ENCODE measurements at places on chromosomes 11 and 22. TPM values are rescaled to one million over a fixed set of nuclear protein-coding genes. Genes with fewer than 3 reads are reported as not detected.

DNA sequence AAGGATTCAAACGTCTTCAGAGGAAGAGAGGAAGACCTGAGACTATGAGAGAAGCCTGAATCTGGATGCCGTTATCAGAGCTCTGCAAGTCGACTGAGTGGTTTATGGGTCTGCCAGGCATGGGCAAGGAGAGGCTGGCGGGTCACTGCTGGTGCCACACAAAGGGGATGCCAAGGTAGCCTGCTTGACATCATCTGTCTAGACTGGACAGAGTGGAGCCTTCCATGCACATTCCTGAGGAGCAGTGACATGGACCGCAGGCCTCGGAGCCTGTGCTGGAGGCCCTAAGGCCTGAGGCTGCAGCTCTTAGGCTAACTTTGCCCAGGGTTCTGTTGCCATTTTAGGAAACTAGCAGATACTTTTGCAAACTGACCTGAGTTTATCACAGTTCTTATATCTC, 127.4 kb downstream of the WT1 start:
- no peaks in the 10 kb centered on the region for H3K4me1 ChIP-seq
- DNase-seq: no peak
- H3K36me3 ChIP-seq: no peaks in the 10 kb centered on the region
- peaks cover 9% of the 10 kb centered on the region for H3K27me3 ChIP-seq

The FAR1 gene
- polyA plus RNA-seq: 67.8 TPM

The SAA2 gene
- polyA plus RNA-seq: not detected

DNA sequence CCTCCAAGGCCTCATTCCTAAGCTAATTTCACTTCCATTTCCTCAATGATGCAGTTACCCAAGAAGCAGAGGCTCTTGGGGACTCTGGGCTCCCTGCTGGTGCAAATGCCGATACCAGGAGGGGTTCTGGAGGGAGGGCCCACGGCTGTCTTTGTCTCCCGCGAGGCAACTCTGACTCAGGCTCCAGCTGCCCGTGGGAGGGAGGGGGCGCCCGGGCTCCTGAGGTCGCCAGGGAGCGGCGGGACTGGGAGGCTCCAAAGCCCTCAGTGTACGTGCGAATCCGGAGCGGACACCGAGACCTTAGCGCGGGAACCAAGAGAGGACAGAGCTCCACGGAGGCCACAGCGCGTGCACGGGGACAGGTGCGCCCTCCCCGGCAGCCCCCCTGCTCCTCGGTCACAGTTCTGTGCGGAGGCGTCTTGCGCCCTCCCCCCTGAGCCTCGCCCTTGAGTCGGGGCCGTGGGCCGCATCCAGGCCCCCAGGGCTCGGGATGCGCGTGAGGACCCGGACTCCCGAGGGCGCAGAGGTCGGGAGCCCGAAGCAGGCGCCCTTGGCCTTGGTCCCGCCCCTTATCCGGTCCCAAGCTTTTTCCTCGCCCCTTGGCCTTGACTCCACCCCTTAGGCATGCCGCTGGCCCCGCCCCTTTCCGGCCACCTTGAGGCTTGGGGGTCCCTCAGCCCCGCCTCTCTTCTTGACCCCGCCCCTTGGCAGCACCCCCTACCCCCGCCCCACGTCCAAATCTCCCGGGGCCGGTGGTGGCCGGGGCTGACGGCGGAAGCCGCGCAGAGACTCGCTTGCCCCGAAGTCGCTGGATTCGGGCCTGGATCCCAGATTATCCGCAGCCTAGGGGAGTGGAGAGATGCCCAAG, 4.7 kb upstream of the SHISA8 start:
- H3K4me3 ChIP-seq: peak overlapping the region; percentile 46
- H3K27me3 ChIP-seq: peaks cover 66% of the 10 kb centered on the region
- DNase-seq: peak; percentile 53
- H3K27ac ChIP-seq: peak overlapping the region; percentile 42

The DNAJB13 gene
- polyA plus RNA-seq: 0.22 TPM

The GAL3ST1 gene
- 19.5 TPM for polyA plus RNA-seq

DNA sequence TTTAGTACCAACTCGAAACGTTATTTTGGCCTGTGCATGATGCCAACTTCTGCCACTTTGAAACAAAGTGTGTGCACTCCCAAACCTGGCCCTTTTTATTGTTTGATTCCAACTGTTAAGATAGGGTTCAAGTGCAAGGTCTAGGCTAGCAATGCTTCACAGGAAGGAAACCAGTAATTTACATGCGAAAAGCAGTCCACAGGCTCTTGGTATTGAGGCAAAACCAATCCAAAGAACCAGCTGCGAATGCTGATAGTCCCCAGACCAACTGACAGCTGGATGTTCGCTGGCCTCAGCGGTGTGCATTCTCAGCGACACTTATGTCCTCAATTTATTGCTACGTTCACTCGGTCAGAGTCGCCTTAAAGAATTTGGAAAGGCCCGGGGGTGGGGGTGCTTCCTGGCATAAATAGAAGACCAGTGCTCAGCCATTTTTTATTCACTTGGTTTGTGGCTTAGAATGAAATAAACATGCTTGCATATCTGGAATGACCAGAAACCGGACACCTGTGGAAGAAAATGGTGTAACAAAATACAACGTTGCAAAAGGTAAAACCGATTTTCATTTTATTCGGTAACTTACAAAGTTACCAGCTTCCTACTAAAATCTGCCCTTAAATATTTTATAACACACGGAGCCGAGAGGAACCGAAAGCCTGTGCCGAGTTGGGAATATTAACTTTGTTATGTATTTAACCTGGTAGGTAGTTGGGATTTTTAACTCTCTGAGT, 1.6 kb downstream of the CPT1A start:
- H3K27me3 ChIP-seq: peaks cover 18% of the 10 kb centered on the region
- no peaks in the 10 kb centered on the region for H3K36me3 ChIP-seq
- peak overlapping the region; percentile 64 for H3K4me3 ChIP-seq
- peaks cover 58% of the 10 kb centered on the region for H3K4me1 ChIP-seq
- H3K27ac ChIP-seq: peak overlapping the region; percentile 92

The P2RX3 gene
- 2.1 TPM for polyA plus RNA-seq

Data from large intestine (tissue), 12 donors.